ENCODE measurements at places on chromosomes 5 and 9.

GRCh38 chr5:72167804-72168203, 60.5 kb downstream of the MAP1B start:
- no peak for DNase-seq

DNA sequence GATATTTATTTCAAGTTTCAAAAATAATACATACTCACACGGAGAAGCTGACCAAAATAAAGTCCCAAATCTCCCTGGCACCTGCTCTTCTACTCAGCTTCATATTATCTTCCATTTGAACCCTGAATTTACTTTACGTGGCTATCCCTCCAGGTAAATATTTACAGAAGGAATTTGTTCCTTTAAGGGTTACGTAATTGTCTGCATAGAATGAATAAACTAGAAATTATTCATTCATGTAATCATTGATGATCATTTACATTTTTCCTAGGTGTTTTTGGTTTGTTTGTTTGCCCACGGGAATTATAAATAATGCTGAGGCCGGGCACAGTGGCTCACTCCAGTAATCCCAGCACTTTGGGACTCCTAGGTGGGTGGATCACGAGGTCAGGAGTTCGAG, 251.2 kb downstream of the PLK2 start:
- no peak for DNase-seq

GRCh38 chr9:95095641-95096355, 221.7 kb downstream of the FANCC start:
- no peak for DNase-seq

GRCh38 chr9:20538956-20539355, 83.3 kb downstream of the MLLT3 start:
- no peak for DNase-seq

- no peak for DNase-seq
Observed at GRCh38 chr5:115571441-115571878, 26.9 kb upstream of the FEM1C start.

All from NCI-H82 (cell line).